ENCODE measurements at places on chromosomes 7 and 10.

DNA sequence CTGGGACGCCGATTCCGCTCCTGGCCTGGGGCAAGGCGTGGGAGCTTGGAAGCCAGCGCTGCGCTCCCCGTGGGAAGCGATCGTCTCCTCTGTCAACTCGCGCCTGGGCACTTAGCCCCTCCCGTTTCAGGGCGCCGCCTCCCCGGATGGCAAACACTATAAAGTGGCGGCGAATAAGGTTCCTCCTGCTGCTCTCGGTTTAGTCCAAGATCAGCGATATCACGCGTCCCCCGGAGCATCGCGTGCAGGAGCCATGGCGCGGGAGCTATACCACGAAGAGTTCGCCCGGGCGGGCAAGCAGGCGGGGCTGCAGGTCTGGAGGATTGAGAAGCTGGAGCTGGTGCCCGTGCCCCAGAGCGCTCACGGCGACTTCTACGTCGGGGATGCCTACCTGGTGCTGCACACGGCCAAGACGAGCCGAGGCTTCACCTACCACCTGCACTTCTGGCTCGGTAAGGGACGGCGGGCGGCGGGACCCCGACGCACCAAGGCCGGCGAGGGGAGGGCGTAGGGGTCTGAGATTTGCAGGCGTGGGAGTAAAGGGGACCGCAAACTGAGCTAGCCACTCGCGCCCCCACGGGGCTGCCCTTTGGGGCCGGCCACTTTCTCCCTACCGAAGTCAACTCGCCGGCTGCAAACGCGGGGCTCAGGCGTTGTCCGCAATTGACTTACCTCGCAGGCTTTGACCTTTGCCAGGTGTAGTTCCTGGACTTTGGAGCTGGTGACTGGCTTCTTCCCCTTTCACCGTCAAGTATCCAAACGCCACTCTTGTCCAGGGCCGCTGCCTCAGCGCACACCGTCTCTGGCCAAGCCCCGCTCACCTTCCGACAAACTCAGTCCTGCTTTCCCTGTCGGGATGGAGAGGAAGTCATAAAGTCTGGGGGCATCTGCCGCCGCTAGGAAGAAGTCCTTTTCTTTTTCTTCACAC lies at the start of gene SCIN:
TSS of gene SCIN (plus strand) at position 187 of the 928 bp plus-strand sequence. CDS start at position 254, 67 bp downstream.
- DNase-seq, result peak; percentile 35

- no peak for DNase-seq
These were observed 195.0 kb downstream of the MTERF1 start for GRCh38 chr7:91685544-91685943.

- DNase-seq, result no peak
These were observed 521.3 kb upstream of the LRRN3 start for GRCh38 chr7:110569486-110570205.

- DNase-seq, result no peak
These were observed 541.0 kb upstream of the FZD8 start for GRCh38 chr10:36183056-36183455.

- peak; percentile 55 for DNase-seq
These were observed 711 bp downstream of the NAMPT start for GRCh38 chr7:106283831-106284713.

- no peak for DNase-seq
These were observed 90.2 kb upstream of the RET start for GRCh38 chr10:42986633-42987032.
